NCI-H1417 treated with DMSO at 0.1 percent for 48 hours (cell line): ENCODE measurements at places on chromosomes 7 and 10.

DNA sequence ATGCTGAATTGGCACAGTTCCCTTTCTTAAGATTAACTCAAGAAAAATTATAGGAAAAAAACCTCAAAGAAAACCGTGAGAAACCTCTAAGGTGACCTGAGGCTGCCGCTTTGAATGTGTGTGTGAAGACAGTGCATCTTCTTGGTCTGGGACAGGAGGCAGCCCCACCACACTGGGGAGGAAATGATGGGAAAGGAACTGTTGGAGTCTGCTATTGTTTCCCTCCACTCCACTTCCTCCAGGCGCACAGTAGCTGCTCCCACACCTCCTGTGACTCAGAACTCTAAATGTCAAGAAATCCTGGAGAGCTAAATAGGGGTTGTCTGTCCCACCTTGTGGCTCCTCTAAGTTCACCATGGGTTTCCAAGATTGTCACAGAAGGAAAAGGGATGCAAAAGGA is 179.4 kb downstream of the PDE1C start:
- no peak for DNase-seq

GRCh38 chr10:128115356-128115755 is 10.9 kb downstream of the MKI67 start:
- no peak for DNase-seq

DNA sequence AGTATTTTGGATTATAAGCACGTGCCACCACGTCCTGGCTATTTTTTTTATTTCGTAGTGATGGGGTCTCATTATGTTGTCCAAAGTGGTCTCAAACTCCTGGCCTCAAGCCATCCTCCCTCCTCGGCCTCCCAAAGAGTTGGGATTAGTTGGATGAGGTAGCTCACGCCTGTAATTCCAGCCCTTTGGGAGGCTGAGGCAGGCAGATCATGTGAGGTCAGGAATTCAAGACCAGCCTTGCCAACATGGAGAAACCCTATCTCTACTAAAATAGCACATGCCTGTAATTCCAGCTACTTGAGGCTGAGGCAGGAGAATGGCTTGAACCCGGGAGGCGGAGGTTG is 21.8 kb upstream of the YWHAG start:
- DNase-seq = no peak

GRCh38 chr7:35975851-35976454 is 175.1 kb downstream of the SEPTIN7 start:
- DNase-seq = peak; percentile 19

GRCh38 chr7:17022920-17023319 is 141.1 kb upstream of the AGR3 start:
- no peak for DNase-seq

- DNase-seq = peak; percentile 2
These were observed 82.3 kb upstream of the GPR26 start for GRCh38 chr10:123583639-123584418.

GRCh38 chr10:113552701-113553100 is at the start of gene HABP2:
Gene HABP2, plus strand, starts transcription at chr10:113553053. Its CDS starts 69 bp downstream, at chr10:113553122.
- no peak for DNase-seq

DNA sequence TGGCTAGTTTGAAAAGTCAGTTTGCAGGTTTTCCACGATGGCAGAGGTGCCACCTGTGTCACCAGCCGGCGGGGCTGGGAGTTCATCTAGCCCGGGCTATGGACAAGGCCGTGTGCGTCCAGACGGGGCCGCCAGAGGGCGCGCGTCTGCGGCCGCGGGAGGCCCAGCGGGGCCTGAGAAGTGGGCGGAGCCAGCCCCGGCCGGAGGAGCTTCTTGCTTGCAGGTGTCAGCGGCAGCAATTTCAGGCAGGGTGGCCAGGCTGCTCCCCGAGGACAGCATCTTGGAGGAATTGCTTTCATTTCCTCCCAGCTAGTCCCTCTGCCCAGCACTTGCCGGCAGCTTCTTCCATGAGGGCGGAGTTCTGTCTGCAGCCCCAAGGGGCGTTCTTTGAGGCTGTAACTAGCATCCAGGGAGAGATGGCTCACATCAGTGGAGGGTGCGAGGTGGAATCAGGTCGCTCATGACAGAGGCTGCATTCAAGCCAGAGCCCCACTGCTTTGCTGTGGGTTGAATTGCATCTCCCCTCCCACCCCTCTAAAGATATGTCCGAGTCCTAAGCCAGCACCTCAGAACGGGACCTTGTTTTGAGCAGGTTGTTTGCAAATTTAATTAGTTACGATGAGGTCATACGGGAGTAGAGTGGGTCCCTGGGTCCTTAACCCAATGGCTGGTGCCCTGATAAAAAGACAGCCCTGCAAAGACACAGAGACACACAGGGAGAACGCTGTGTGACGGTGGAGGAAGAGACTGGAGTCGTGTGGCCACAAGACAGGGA is 85.9 kb upstream of the MKI67 start:
- DNase-seq = no peak

DNA sequence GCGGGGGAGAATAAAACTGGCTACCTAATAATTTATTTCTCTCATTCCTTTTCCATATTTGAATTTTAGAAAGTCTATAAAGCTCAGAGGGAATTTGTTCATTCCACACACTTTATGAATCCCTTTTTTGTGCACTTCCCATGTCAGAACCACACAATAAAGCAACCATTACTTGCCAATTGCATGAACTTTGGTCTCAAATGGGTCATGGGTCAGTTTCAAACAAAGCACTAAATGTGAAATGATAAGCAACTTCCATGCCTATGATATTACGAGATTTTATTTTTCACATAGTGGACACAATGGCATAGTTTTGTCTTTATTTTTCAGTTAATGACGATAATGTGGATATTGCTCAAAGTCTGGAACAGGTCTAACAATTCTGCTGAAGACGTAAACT is 18.6 kb upstream of the RELN start:
- DNase-seq = no peak

DNA sequence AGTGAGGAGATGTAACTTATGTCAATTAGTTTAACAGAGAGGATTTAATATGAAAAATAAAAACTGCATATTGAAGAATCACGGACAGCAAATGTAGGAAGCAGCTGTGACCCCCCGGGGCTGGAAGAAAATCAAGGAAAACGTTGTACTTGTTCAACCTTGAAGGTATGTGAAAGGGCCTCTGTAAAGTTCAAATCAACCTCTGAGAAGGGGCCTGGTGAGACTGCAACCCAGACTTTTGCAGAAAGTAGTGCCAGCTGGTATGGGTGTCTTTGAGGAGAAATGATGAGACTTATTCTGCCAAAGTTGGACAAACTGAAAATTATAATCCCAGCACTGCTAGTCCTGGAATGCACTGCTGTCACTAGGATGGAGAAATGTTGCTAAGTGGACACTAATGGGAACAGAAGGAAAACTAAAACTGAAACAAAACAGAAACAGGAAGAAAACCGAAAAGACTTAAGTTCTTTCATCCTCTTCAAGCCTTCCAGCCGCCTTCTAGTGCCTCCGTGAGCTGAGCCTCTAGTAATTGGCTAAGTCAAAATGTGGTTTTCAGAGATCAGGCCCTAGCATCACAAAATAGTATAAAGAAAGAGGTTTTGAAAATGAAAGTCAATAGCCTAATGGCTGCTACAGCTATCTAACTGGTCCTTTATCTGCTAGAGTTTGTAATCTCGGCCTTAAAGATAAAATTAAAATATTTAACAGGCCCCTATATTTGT is 253.7 kb upstream of the SORCS1 start:
- DNase-seq = no peak

GRCh38 chr7:128934361-128935341 is 3.1 kb upstream of the IRF5 start:
- DNase-seq = no peak

DNA sequence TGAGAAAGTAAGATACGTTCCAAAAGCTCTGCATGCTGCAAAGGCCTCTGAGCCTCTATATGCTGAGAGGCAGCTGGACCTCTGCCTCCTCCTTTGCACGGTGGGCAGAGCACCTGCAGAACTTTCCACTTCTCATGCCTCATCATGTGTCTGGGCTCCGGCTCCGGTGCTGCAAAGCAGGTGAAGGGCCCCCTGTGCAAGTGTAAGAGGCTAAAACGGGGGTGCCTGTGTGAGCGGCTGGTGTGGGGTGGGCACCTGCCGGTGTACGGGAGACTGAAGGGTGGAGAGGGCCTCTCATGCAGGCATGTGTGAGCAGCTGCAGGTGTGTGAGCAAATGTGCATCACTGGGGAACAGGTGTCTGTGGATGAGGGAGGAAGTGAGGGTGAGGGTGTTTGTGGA is 121.0 kb downstream of the KCNMA1 start:
- no peak for DNase-seq

DNA sequence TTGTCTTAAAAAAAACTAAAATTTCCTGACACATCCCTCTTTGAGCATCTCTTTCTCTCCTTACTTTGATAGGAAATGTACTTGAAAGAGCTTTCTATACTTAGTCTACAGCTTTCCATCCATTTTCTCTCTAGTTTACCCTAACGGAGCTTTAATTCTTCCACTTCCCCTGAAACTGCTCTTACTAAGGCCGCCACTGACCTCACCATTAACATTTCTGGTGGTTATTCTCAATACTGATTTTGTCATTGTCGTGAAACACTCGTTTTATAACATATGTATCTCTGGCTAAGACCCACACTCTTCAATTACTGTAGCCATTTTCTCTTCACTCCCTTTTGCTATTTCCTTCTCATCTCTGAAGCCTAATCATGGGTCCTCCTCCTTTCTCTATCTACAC is 262.0 kb upstream of the FERD3L start:
- DNase-seq = no peak

- no peak for DNase-seq
These were observed 179.4 kb downstream of the CNTNAP2 start for GRCh38 chr7:146296028-146296427.

GRCh38 chr10:102065561-102066398 is 631 bp downstream of the HPS6 start:
- no peak for DNase-seq

DNA sequence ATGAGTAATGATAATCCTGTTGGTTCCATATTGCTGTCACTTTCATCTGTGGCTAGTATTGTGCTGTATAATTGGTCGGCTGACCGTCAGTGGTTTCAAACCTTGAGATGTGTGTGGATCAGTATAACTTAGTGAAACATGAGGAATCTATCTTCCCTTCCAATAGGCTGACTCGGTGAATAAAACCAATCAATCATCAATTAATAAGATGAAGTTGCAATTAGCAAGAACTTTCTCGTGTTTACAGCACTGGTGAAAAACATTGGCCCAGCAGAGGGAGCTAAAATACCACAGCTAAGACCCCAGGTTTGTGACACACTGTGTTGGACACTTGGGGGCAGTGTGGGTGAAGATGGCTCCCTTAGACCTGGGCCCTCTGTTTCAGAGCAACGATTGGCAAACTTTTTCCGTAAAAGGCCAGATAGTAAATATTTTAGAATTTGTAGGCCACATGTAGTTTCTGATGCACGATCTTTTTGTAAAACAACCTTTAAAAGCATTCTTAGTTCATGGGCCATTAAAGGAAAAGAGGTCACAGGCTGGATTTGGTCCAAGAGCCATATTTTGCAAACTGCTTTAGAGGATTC is 47.8 kb downstream of the STRA8 start:
- peak; percentile 33 for DNase-seq

DNA sequence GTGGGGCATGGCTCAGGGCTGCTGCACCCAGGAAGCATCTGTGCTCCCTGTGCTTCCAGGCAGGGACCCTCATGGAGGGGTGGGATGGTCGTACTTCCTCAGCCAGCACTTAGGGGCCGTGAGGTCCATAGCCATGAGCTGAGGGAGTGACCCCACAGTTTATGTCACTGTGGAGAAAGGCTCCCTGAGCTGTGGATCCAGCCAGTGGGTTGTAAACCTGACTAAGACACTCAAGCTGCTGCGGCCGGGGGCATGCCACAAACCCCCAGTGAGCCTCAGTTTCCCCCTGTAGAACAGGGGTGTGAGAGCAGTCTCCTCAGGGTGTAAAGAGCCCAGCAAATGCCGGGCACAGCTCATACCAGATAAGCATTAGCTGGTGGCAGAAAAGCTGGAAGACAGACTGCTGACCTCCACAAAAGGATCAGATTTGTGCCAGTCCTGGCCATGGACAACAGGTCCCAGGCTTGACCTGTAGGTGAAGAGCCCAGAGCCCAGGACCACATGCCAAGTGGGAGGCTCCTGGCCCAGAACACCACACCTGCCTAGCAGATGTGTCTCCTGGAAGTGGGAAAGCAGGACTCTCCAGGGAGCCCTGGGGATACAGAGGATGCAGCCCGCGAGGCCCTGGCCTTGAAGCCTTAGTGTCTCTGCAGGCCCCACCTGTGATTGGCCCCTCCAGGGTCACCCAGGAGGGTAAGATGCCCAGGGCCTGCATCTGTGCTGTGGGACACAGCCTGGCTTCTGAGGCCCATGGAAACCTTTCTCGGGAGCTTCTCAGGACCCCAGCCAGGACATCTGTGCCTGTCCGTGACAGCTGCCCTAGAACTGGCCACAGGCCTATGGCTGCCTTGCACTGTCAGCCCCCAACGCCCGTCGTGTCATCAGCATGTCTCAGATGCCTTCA is 78.1 kb upstream of the RET start:
- DNase-seq = no peak

- DNase-seq = no peak
These were observed 12.7 kb downstream of the SLC29A3 start for GRCh38 chr10:71331736-71332135.

- no peak for DNase-seq
These were observed 30.1 kb downstream of the JCAD start for GRCh38 chr10:30029164-30029871.

GRCh38 chr7:133512560-133512959 is 259.7 kb downstream of the EXOC4 start:
- no peak for DNase-seq

DNA sequence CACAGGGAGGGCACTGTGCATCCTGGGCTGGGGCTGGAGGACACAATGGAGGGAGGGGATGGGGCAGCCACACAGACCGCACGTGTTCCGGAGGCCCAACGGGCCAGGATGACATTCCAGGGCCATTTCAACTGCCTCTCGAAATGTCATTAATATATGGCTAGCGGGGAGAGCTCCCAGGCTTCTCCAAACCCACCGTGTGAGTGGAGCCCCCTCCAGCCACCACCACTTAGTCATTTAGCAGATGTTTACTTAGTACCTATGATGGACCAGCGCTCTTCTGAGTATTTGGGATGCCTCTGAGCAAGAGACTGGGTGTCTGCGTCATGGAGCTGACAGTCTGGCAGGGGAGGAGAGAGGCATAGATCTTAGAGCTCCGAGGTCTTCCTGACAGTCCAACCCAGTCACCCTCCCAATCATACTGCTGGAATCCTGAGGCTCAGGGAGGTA is 107.3 kb downstream of the ZMIZ1 start:
- DNase-seq = no peak

DNA sequence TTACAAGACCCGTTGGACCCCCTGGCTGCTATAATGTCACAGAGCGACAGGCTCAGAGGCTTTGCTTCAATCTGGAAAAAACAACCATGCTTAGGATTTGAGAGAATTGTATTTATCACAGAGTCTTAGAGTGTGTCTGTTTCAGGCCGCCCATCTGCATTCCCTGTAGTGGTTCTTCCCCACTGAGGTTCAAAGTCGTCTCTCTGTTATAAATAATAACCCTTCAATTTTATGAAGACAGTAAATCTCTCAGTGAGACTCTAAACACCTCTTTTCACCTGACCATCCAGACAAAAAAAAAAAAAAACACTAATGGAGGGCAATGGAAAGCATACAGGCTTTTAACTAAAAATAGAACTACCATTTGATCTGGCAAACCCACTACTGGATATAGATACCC is 565.4 kb upstream of the AUTS2 start:
- DNase-seq = no peak

GRCh38 chr7:41792120-41792519 is 89.2 kb upstream of the INHBA start:
- no peak for DNase-seq

- DNase-seq = no peak
These were observed 182.7 kb upstream of the LYZL2 start for GRCh38 chr10:30812018-30812851.
